HAP-1 (cell line): ENCODE measurements at places on chromosomes 1 and 21.

DNA sequence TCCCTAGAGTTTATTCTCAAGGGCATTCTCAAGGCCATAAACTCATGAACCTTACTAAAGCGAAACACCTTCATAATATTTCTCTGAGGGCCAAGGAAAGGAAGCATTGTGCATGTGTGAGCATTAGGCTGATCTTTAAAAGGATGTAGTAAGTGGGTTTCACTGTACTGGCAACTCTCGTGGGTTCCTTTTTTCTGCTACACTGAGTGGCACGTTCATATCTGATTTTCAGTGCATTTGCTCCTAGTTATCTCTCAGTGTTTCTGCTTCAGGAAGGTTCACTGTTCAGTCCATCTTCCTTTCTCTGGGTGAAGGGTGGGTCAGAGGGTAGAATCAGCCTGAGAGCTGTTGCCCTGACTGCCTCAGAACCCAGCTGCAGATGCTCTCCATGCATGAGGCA lies 192.8 kb upstream of the ADGRL2 start:
- DNase-seq, result no peak

DNA sequence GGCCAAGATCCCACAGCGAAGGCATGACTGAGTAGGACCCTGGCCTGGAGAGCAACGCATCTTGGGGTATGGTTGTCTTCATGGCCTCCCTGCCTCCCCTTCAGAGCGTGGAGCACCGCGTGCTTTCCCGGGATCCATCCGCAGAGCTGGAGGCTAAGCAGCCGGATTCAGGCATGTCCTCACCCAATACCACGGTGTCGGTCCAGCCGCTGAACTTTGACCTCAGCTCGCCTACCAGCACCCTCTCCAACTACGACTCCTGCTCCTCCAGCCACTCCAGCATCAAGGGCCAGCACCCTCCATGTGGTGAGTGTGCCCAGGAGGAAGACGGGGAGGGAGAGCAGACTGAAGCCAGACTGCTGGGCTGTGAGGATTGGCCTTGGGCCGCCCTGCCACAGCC lies 19.8 kb downstream of the ESPN start:
- no peak for DNase-seq

DNA sequence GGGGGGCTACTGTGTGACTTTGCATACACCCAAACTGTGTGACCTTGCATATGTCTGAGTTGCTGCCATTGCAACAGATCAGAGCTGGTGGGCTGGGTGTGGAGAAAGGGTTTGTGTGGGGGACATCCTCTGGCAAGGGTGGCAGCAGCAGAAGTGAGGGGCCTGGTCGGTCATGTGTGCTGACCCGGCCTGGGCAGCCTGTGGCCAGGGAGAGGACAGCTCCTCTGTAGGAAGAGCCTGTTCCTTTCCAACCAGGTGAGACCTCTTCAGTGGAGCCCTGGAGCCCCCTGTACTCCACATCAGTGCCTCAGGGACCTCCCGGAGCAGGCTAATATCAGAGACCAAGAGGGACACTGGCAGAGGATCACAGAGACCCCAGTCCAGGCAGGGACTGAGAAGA lies 8.3 kb downstream of the PCSK9 start:
- no peak for DNase-seq

DNA sequence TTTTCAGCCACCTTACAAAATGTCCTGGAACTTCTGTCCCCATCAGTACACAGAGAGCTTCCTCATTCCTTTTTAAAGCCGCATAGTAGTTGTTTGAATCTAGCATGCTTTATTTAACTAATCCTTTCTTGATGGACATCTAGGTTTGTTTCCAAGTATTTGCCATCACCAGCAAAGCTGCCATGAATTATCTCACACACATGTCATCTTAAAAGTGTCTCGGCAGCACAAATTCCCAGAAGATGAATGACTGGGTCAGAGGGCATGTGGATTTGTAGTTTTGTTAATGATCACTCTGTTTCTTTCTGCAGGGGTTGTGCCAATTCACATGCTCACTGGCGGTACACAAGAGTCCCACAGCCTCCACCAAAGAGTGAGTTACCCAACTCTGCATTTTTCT lies 68.3 kb downstream of the CLIC6 start:
- DNase-seq, result no peak

DNA sequence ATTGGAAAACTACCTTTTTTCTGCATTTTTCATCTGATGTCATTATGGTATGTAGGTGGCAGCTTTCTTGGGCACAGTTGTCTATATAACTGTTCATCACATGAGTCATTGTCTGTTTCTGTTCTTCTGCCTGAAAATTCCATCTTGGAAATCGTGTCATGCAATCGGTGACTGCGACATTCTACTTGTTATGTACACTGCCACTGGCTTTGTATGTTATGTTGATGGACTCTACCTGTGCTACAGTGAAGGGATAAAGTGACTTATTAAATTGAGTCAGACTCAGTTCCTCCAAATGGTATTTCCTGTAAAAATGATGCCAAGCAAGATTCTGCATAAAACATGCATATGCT lies 8.6 kb downstream of the SMAP2 start:
- DNase-seq, result no peak
